ENCODE measurements at places on chromosomes 3 and 15.

DNA sequence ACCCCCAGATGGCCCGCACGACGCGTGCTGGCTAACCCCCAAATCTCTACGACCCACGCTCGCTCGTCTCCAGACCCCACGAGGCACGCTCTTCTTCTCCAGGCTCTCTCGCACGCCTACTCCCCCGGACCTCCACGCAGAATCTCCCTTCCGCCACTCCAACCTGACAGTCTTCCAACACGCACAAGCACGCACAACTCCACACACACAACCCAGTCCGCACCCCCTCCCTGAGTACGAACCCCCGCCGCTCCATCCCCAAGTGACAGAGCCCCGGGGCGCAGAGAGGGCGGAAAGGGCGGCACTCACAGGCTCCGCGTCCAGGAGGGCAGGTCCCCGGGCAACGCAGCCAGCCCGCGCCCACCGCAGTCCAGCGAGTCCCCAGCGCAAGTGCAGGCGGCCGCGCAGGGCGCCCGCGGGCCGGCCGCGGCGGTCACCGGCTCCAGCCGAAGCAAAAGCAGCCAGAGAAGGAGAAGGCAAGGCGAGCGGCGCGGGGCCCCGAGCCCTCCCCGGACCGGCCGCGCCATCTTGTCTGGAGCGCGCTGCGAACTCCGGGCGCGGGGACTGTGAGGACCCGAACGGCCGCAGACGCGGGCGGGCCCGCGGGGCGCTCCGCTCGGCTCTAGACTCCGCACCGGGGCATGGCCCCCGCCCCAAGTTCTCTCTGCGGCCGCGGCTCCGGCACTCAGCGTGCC is 794 bp downstream of the LRIG1 start:
- peak; percentile 40 for DNase-seq

DNA sequence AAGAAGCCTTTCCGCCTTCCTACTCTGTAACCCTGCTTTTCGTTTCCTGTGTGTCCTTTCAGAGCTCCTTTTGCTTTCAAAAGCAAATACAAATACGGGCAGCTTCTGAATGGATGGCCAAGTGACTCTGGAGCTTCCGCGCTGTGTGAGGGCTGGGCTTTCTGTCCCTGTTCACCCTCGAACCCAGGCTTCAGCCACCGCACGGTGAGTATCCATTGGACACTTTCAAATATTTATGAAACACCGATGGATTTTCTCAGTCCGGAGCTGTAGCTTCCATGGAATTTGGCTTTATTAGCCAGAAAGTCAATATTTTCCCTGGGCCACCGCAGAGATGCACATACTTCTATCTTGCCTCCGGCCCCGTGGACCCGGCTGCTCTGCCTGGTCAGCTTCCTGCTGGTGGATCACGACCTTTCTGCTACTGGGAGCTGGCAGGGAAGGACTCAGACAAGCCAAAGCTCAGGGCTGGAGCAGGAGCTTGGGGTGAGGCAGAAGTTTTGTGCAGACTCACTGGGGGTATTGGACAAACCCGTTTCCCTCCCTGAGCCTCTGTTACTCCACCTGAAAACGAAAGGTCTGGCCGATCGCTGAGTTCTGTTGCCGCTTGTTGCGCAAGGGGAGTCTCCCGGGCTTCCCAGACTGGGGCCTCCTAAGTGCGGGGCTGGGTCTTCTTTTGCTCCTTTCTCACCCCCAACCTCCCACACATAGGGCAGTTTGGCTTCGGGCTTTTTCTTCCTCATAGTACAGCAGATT is 63.6 kb downstream of the LINGO1 start:
- no peak for DNase-seq

- no peak for DNase-seq
These were observed 6.0 kb downstream of the IP6K1 start for GRCh38 chr3:49780080-49780974.

DNA sequence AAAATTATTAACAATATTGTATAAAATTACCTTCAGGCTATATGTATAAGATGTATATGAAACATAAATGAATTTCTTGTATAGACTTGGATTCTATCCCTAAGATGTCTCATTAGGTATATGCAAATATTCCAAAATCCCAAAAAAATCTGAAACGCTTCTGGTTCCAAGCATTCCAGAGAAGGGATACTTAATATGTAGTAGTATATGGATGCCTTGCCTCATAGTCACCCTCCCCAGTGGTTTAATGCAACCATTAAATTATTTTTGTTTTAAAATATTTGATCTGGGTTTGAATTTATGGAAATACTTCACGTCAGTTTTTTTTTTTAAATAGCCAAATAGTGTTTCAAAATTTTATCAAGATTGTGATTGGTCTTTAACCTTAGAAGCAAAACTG is 27.2 kb downstream of the PLCL2 start:
- no peak for DNase-seq

DNA sequence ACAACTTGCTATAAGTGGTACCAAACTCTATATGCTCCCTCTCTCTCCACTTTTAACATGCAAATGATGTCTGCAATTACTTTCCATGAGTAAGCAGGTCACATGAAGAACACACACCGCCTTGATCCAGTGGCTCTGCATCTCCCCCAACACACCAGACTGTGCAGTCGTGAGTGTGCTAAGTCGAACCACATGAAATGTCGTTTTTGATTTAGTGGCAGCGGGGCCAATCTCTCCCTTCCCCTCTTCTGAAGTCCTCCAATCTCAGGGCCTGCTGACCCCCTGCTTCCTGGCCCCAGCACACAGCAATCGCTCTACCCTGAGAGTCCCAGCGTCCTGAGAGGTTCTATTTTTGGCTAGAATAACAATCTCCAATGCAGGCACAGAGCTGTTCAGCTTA is 312.5 kb downstream of the SHQ1 start:
- no peak for DNase-seq

Measured in OCI-LY7 (cell line).